ENCODE measurements at places on chromosomes 7 and 10.
A peak's percentile ranks its signal among the peaks of the same experiment; 100 is the strongest.

GRCh38 chr7:84462259-84462658 is 267.7 kb upstream of the SEMA3A start:
- no peak for DNase-seq

GRCh38 chr10:70592746-70593512 is 9.6 kb downstream of the PRF1 start:
- DNase-seq, result no peak

- no peak for DNase-seq
Measured at GRCh38 chr7:73851410-73852338, 9.3 kb upstream of the TMEM270 start.

DNA sequence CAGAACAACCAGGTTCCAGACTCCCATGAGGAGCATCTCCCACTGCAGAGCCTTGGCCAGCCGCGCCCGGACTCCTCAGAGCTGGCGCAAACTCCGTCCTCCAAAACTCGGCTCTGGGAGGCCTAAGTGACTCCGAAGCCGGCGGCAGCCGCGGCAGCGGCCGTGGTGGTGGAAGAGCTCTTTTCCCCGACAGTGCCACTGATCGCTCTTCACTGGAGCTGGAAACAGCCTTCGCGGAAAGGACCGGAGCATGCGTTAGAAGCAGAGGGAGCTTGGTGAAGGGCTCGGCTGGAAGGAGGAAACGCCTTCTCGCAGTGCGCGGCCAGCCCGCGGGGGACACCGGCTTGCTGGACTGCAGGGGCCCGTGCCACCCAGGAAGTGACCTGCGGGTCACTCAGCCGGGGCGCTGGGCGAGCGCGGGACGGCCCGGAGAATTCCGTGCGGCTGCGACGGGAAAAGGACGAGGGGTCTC is 5.0 kb upstream of the HOXA13 start:
- no peak for DNase-seq

DNA sequence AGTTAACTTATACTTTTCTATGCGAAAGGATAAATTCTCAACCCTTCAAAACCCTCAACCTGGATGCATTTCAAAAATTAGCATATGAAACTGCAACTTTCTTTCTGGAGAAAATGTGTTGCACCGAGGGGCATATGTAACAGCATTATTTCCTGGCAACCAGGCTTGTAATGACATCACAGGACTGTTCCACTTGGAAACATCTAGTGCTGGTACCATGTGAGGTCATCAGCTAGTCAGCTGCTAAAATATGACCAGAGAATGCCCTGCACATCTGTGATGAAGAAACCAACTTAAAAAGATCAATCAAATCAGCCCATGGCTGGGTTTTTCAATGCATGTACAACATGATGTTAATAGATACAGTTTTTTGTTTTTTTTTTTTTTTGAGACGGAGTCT is 40.0 kb downstream of the FGFR2 start:
- DNase-seq, result no peak

DNA sequence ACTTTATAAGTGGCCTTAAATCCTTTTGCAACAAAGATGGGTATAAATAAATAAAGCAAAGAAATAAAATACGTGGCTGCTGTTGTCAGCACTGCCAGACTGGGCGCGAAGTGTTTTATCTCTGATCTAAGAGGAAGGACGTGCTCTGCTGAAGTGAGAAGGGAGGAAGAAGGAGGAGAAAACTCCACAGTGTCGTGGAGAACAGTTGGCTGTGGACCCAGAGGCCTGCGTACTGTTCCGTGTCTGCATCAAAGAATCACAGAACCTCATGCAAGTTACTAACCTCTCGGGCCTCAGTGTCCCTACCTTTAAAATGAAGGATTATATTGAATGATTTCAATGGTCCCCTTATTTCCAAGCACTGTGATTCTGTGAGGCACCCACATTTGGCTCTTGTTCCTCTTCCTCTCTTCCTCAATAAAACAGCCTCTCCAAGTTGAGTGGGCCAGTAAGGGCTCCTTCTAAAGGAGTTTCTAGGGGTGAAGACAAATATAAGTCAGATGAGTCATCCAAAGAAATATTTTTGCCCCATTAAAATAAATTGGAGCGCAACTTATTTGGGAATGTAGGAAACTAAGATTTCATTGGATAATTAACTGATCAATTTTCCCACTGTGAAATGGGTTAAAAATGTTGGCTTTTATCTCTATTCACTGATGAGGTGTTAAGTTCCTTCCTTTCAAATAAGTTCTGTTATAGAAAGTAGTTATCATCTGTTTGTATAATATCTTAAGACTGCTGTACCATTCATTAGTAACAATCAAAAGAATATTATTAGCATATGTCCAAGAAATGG is 126.9 kb upstream of the EFCAB10 start:
- no peak for DNase-seq

DNA sequence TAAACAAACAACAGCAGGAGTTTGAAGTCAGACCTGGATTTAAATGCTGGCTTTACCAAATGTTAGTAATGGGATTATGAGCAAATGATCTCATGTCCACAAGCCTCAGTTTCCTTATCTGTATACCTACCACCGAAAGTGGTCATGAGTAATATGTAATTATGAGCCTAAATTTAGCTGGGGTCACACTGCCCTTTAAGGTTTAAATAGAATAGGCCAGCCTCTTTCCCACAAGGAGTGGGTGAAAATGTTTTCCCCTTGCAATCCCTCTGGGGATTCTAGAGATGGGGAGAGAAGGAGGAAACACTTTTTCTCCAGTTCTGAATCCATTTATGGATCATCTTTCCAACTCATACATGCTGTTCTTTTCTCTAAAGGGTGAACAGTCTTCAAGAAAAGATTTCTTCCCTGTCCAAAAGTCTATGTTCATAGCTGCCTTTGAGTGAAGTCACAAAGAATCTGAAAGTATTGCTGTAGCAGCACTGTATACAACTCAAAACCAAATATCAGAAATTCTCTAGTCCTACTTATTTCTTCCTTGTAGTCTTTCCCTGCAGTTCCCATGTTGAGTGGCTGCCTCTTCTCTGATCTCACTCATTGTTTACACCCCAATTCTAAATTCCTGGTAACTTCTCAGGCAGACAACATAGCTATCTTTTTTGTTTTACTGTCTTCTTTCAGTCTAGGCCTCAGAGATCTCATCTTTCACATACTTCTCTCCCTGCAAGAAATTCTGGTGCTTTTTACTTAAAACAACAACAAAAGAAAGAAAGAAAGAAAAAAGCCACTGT is 7.4 kb upstream of the TSPAN12 start:
- DNase-seq, result no peak

GRCh38 chr7:149620961-149621360 is 123.4 kb upstream of the ZNF746 start:
- DNase-seq, result peak; percentile 74

DNA sequence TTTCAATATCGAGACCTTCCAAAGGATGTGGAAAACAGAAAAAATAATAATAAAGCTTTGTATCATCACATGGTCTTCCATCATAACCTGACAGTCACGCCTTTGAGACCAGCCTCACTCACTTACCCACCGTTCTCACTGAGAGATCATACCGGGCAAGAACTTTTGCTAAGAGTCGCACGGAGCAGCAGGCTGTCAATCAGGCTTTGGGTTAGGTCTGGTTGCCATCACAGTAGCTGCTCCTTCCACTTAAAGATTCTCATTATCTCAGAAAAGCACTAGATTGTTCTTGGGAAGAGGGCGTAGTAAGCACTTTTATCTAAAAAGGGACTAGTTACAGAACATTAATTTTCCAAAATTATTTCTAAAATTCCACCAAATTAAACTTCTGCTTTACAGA is 2.0 kb downstream of the RELN start:
- no peak for DNase-seq

DNA sequence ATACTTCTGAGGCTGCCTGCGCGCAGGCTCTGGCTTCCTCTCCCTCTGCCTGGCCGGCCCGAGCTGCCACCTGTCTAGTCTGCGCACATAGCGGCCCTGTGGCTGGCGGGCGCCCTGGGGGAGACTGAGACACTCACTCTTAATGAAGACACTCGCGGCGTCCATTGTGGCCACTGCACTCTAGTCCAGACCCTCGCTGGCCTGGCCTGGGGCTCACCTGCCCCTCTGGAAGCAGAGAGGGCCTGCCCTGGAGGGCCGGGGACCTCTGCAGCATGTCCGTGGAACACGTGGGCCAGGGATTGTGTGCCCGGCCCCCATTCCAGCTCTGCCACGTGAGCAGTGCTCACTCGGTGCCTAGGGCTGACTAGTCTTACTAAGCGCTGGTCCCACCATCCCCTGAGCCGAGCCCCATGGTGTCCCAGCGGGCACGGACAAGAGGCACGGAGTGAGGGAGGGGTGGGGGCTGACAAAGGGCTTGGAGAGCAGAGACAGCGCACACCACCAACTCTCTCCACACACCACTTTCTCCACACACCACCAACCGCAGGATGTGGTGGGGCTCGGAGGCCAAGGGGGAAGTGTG is 149.3 kb downstream of the ELFN1 start:
- no peak for DNase-seq

DNA sequence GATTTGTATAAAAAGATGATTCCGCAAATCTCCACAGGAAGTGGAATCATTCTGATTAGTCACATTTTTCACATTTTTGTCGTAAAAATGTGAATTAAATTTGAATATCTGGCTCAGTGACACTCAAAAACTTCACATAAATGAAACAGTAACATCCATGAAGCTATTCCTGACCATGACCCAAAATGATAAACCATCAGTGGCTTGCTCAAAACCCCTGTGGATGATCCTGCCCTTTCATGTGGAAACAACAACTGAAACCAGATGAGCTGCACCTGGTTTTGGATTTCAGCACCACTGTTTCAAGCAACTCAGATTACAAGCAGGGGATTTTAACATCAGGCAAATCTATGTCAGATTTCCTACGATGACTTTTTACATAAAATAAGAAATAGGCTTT is 80.3 kb downstream of the AMPH start:
- no peak for DNase-seq
